ENCODE measurements at places on chromosomes 5 and 9.

GRCh38 chr5:177092178-177093081, 5.7 kb downstream of the FGFR4 start:
- DNase-seq: no peak

GRCh38 chr5:33841891-33842290, 49.9 kb downstream of the ADAMTS12 start:
- DNase-seq: no peak

DNA sequence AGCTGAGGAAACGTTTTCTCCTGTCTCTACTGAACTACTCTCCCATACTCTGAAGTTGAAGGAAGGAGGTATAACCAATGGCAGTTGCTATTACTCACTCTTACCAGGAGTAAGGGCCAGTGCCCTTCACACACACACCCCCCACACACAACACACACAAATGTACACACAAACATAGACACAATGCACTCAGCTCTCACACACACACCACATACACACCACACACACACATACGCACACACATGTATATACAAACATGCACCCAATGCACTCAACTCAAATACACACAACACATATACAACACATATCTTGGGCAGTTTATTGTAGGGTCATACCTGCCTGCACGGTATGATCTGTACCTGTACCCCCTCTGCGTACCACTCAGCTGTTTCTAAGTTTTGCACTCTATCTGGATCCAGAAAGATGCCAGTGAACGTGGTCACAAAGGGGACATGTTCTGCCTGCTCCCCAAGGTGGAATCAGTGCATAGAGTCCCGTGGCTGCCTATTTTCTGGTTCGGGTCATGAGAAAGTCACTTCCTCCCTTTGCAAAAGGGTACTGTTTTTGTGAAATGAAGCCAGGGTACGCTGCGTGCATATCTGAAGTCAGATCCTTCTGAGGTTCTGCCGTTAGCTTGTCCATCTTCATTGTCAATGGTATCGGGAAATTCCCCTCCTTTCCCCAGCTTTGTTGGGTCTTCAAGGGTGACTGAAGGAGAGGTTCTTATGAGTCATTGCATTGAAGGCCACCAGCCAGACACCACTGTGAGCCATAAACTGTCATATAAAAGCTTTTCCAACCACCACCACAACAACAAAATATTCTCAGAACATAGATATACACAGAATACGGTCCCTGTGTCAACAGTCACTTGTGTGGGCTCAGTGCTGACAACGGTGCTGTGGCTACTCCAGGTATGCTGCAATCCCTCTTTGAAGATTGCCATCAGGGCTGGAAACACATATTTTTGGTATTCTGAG, 131.9 kb downstream of the UGCG start:
- peak; percentile 98 for DNase-seq

DNA sequence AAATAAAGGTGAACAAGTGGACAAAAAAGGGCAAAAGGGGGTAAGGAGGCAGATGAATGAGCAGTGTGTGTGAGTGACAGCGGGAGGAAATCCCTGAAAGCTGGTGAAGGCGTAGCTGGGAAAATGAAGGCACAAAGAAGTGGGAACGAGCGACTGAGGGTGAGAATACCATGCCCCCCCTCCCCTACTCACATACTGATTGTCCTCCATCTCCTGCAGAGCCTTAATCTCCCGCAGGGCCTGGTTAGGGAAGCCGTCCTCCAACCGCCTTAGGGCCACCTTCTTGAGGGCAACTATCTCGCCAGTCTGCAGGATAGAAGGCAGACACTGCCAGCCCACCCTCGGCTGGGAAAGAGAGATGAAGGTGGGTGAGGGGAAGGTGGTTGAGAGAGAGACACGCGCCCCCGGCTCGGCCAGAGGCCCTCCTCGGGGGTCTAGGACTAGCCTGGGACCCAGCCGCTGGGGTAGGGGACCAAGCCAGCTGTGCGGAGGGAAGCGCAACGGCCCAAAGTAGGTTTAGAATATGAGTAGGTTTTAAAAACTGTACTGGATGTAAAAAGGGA, 522 bp downstream of the CDK20 start:
- no peak for DNase-seq

DNA sequence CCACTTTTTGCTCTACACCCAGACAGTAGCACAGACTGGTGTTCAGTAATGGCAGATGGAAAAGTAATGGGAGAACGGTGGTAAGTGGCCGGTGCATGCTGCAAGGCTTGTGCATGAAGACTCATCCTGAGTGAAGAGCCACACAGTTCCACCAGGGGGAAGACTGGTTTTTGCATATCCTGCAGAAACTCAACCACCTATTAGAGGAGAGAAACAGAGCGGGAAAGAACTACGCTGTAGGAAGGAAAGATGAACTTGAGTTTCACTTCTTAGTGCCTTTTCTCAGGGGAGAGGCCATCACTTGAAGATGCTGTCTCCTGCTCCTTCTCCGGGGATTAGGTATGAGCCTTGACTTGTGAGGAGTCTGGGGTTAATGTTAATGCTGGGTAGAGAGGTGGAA, 9.4 kb upstream of the PRSS3 start:
- DNase-seq: no peak

GRCh38 chr9:105117234-105117633, 127.2 kb upstream of the SLC44A1 start:
- DNase-seq: no peak

GRCh38 chr5:176771102-176771845, 39.1 kb upstream of the UNC5A start:
- DNase-seq: no peak

DNA sequence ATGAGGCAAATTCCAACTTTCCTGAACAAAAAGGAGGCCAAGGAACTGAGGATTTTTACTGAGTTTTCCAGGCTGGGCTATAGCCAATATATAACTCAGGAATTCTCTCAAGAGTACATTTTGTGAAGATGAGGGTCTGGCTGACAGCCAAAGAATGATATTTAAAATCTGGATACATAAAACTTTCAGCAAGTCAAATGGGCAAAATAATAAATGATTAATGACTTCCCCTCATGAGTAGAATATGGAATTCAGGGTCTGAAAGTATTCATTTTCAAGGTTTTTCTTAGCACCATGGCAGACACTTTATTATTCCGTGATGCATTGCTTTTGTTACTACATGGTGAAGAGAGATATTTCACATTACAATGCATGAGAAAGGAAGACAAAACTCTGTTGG, 7.8 kb downstream of the FAM81B start:
- no peak for DNase-seq

DNA sequence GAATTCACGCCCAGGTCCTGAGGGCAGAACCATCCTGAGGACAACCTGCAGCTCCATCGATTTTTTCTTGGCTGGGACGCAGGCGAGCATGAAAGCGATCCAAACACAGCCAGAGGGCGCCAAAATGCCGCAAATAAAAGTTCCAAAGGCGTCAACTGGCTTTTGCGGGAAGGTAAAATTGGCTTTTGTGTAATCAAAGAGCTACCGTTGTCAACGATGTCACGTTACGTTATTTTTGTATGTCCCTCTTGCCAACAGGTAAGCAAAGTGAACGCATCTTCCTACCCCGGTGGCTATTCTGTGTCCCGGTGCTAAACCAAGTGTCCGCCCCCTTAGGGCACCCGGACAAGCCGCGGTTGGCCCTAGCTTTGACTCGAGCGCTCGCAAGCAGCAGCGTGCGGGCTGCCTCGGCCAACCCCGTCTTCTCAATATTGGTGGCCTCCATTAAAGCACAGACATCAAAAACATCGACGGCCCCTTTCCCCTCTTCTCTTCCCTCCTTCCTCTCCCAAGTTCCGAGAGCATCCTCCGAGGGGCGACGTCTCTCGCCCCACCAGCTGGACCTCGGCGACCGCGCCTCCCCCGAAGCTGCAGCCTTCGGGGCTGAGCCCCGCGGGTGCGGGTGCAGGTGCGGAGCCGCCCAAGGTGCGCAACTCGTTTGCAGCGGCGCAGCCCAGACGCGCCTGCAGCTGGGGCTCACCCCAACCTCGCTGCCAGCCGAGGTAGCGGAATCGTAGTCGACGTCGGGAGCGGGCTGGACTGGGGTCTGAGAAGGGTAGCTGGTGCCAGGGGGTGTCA, 1.1 kb upstream of the BASP1 start:
- DNase-seq: peak; percentile 62

DNA sequence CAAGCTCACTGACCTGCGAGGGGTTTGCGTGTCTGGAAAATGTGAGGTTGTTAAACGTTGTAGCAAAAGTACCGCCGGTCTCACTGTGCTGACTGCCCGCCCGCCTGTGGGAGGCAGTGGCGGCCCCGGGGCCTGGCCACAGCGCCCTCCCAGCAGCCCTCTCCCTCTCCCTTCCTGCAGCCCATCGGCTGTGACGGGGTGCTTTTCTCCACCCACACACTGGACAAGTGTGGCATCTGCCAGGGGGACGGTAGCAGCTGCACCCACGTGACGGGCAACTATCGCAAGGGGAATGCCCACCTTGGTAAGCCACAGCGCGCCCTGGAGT, 6.2 kb downstream of the ADAMTSL2 start:
- peak; percentile 13 for DNase-seq

GRCh38 chr9:129762985-129763926, 10.4 kb upstream of the PTGES start:
- DNase-seq: no peak

- DNase-seq: no peak
Measured at GRCh38 chr5:44536650-44537260, 147.5 kb upstream of the FGF10 start.

DNA sequence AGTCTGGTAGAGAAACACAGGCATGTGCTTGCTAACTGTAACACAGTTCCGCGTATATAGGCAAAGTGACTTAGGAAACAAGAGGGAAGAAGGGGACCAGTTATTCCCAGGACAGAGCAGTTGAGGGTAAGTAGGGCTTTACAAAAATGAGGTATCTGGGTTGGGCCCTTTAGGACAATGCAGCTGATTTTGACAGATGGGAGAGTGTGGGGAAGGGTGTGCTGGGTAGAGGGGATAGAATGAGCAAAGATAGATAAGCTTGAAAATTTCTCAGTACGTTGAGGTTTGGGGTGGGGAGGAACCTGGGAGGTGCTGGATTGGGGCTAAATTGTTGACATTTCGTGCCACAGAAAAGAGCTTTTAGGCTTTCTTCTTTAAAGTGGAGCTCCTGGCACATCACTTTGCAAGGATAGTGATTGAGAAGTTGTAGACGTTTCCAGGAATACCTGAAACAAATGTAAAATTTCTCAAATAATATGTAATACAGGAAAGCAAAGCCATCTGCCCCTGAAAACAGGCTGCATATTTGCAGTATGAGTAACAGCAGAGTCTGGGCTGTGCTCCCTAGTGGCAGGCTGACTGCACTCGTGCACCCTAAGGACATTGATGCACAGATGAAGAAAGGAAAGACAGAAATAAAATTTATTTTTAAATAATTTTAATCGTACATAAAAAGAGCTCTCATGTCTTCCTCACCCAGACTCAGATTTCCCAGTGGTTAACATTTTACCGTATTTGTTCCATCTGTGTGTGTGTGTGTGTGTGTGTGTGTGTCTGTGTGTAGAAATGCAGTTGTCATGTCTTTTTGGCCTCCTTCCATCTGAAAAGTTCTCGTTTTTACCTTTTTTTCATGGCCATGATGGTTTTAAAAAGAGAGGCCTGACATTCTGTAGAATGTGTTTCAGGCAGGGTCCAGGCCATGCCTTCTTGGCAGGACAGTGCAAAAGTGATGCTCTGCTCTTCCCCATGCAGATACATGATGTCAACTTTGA, 144.9 kb upstream of the DMRT1 start:
- DNase-seq: no peak

DNA sequence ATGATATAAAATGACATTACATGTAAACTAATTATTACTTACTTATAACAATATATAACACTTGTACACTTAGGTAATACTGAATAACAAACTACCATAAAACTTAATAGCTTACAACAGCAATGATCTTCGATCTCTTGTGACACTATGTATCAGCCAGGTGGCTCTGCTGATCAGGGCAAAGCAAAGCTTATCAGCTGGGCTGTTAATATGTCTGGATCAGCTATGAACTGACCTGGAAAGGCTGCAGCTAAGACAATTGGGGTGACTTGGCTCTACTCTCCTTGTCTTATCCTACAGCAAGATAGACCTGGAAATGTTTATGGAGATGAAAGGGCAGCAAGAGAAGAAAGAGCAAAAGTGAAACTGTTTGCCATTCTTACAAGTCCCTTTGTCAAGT, 511.3 kb downstream of the TLR4 start:
- no peak for DNase-seq

DNA sequence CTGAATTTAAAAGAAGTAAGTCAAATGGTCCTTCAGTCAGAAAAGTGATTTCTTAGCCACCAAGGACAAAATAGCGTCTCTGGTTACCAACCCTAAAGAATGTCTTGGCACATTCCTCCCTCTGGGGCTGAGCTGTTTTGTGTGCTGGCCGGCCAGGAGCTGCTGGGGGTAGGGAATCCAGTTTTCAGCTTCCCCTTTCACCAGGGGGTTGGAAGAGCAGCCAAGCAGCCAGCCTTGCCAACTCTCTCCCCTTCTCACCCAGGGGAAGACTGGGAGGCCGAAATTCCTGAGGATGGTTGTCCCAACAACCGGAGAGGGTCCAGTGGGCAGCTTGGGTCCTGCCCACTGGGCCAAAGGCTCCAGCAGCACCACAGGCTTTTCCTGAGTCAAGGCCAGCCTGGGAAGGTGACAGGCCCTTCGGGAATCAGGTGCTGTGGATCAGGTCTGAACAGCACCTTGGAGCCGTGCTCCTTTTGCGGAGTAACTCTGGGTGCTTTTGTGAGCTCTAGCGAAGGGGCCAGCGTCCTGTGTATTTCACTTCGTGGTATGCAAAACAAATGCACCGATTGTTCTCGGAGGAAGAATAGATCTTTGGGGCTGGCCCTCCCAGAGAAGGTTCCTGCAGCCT, 4.2 kb downstream of the WWC1 start:
- no peak for DNase-seq

DNA sequence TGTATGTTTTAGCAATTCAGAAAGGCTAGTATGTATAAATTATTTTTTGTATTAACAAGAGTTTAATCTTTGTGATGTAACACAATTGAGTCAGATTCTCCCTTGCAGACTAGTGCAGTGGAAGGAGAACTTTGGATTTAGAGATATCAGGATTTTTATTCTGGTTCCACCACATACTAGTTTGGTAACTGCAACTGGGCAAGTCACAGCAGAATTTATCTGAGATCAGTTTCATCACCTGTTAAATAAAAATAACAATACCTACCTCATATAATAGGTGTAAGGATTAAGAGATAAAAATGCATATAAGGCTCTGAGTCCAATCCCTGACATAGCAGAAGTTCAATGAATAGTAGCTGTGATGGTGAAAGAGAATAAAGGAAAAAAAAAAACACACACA, 34.0 kb upstream of the ZNF462 start:
- no peak for DNase-seq

DNA sequence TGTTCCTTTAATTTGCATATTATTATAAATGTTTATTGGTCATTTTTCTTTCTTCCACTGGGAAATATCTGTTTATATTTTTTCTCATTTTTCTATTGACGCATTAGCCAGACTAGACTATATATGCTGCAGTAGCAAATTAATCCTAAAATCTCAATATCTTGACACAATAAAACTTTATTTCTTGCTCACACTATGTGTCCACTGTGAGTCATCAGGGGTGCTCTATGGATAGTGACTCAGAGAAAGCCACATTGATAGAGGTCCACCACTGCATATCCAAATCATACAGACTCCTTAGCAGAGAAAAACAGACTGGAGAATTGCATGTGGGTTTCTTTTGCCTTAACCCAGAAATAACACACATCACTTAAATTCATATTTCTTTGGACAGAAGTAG, 20.8 kb downstream of the OR1L3 start:
- DNase-seq: no peak

All from GM12878 (cell line).